ENCODE measurements at places on chromosomes 16 and 17.

- H3K4me3 ChIP-seq, result no peak overlapping the region
- H3K4me1 ChIP-seq, result no peaks in the 10 kb centered on the region
- no peaks in the 10 kb centered on the region for H3K36me3 ChIP-seq
- no peak for DNase-seq
Measured at GRCh38 chr17:3739422-3740124, 15.9 kb downstream of the HASPIN start.

DNA sequence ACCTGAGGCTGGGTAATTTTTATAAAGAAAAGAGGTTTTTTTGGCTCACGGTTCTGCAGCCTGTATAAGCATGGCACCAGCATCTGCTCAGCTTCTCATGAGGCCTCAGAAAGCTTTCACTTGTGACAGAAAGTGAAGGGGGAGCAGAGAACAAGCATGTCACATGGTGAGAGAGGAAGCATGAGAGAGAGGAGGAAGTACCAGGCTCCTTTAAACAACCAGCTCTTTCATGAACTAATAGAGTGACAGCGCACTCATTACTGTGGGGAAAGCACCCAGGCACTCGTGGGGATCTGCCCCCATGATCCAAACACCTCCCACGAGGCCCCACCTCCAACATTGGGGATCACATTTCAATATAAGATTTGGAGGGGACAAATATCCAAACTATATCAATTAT, 86.8 kb downstream of the USP32 start:
- H3K36me3 ChIP-seq, result no peaks in the 10 kb centered on the region
- DNase-seq, result no peak
- H3K4me3 ChIP-seq, result no peak overlapping the region
- no peak overlapping the region for H3K27ac ChIP-seq
- H3K27me3 ChIP-seq, result no peaks in the 10 kb centered on the region

DNA sequence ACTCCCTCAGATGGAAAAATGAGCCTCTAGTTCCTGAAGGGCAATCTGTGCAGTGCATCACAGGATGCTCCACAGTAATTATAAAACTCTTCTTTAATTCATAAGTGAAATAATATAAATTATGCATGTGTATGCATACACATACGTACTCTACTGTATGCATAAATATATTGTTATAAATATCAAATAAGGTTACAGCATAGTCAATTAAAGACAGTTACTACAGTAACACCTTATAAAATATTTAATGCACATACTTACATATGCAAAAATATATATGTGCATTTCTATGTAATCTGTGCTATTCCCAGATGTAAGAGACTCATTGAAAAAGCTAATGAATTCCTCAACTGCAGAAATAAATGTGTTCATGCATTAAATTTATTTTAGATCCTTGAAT, 1515.1 kb downstream of the CDH11 start:
- DNase-seq, result no peak
- no peak overlapping the region for H3K27ac ChIP-seq
- no peaks in the 10 kb centered on the region for H3K36me3 ChIP-seq
- no peaks in the 10 kb centered on the region for H3K27me3 ChIP-seq
- H3K4me1 ChIP-seq, result no peaks in the 10 kb centered on the region
- H3K4me3 ChIP-seq, result no peak overlapping the region

- H3K27ac ChIP-seq, result no peak overlapping the region
- H3K4me3 ChIP-seq, result no peak overlapping the region
- no peaks in the 10 kb centered on the region for H3K36me3 ChIP-seq
- no peaks in the 10 kb centered on the region for H3K4me1 ChIP-seq
- H3K27me3 ChIP-seq, result no peaks in the 10 kb centered on the region
- no peak for DNase-seq
Measured at GRCh38 chr16:83393196-83393981, 414.4 kb upstream of the HSBP1 start.

- H3K4me1 ChIP-seq, result peaks cover 41% of the 10 kb centered on the region
- peak overlapping the region; percentile 97 for H3K27ac ChIP-seq
- H3K4me3 ChIP-seq, result no peak overlapping the region
- H3K36me3 ChIP-seq, result no peaks in the 10 kb centered on the region
- peak; percentile 91 for DNase-seq
Measured at GRCh38 chr16:53515259-53515658, 12.2 kb upstream of the AKTIP start.

DNA sequence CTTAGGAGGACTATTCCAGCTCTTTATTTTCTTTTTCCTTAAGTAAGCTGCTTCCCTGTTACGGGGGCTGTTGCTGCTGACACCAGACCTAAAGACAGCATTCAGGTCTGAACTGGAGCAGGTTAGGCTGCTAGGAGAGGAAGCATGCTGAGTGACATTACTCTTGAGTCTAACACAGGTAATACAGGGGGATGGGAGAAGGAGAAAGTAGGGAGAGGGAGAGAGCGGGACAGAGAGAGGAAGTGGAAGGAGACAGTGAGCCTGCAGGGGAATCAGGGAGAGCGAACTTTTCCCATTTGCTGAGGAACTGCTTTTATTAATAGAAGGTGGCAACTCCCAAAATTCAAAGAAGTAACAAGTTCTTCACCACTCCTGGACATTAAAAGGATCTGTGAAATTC, 130.9 kb downstream of the PARN start:
- H3K4me3 ChIP-seq, result peak overlapping the region; percentile 17
- peak; percentile 43 for DNase-seq
- peaks cover 23% of the 10 kb centered on the region for H3K4me1 ChIP-seq
- no peaks in the 10 kb centered on the region for H3K36me3 ChIP-seq
- no peaks in the 10 kb centered on the region for H3K27me3 ChIP-seq
- peak overlapping the region; percentile 39 for H3K27ac ChIP-seq

- H3K27ac ChIP-seq, result no peak overlapping the region
- H3K4me3 ChIP-seq, result no peak overlapping the region
- H3K36me3 ChIP-seq, result peaks cover 5% of the 10 kb centered on the region
- no peak for DNase-seq
Measured at GRCh38 chr17:3857261-3858105, 11.4 kb upstream of the NCBP3 start.

DNA sequence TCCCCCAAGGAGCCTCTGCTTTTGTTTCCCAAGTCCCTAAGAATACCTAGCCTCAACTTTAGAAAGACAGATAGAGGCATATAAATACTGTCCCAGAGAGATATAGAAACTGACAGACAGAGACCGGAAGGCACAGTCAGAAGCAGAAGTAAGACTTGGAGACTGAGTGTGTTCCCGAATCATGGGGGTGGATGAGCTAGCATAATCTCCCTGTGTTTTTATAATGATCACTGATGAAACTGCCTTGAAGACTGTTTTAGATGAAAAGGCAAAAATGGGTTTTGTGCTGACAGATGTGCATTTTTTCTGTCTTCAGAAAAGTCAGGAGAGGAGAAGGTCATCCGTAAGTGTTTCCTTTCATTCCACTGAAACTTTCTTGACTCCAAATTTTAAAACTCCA, 8.3 kb upstream of the PSMD3 start:
- no peaks in the 10 kb centered on the region for H3K4me1 ChIP-seq
- no peak overlapping the region for H3K27ac ChIP-seq
- DNase-seq, result no peak

Data from endothelial cell of umbilical vein (primary cell).